ENCODE measurements at places on chromosomes 4 and X. TPM values are rescaled to one million over a fixed set of nuclear protein-coding genes. Genes with fewer than 3 reads are reported as not detected.

DNA sequence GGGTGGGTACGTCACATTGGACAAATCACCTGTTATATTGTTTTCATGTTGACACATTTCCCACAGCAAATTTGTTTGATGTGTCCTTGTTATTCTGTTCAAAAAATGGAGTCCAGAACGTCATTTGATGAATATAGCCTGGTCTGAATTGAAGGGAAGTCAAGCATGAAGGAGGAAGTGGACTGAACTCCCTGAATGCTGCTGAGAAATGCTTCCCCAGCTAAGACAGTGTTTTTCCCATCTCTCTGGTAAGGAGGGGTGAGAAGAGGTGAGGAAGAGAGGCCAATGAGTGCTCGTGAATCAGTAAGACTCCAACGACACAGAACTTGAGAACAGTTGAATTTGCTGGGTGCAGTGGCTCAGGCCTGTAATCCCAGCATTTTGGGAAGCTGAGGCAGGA is 127.4 kb downstream of the RBM47 start:
- no peak for DNase-seq

GRCh38 chrX:142637206-142637605 is 388.5 kb upstream of the SPANXN4 start:
- DNase-seq: no peak

DNA sequence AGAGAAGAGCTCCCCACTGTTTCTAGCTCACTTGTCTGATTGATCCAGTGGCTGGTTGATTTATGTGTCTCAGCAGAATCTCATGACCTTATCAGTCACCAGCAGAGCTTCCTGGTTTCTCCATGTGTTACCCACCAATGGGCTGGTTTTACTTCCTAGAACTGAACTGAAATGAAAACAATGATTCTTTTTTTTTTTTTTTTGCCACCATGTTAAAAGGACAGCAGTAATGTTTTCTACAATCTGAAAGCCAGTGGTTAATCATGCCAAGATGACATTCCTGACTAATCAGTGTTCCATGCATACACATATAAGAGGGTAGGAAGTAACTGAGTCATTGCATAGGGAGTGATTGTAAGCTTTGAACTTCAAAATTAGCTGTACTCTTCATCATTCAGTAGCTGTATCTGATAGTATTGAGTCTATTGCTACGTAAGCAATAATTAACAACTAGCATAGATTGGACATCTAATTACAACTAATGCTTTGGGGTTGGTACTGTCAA is 67.7 kb downstream of the SLC4A4 start:
- no peak for DNase-seq

DNA sequence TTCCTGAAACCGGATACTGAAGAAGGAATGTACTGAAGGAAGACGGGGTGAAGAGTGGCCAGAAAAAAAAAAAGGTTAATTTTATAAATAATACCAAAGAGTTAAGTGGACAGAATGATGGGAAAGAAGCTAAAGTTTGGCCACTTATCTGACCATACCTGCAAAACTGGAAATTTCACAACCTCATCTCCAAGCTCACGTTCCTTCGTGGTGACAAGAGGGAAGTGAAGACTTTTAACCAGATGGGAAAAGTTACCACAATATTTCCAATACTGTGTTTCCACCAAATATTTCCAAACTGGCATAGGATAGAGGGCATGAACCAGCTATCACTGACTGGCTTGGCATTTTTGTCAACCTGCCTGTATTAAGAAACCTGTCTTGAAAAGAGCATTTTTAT is 56.4 kb downstream of the MAML3 start:
- no peak for DNase-seq

DNA sequence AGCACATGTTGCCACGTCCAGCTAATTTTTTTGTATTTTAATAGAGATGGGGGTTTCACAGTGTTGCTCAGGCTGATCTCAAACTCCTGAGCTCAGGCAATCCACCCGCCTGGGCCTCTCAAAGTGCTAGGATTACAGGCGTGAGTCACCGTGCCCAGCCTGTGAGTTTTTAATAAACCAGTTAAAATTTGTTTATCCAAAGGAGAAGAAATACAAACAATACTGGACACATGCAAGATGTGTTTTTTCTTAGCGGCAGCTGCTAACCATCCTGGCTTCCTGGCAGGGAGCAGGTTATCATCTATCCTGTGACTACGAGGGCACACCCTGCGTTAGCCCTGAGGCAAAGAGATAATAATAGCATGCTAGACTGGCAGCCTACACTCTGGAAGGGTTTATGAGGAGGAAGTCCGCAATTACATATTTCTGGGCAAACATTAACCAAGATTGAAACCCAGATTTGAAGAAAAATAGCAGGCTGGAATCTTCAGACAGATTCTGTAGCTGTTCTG is 191.4 kb downstream of the SPRY1 start:
- peak; percentile 76 for DNase-seq

- DNase-seq: no peak
These were observed 80.0 kb downstream of the AREG start for GRCh38 chr4:74524985-74525384.

GRCh38 chrX:23851544-23851943 is 56.2 kb downstream of the APOO start:
- DNase-seq: no peak

DNA sequence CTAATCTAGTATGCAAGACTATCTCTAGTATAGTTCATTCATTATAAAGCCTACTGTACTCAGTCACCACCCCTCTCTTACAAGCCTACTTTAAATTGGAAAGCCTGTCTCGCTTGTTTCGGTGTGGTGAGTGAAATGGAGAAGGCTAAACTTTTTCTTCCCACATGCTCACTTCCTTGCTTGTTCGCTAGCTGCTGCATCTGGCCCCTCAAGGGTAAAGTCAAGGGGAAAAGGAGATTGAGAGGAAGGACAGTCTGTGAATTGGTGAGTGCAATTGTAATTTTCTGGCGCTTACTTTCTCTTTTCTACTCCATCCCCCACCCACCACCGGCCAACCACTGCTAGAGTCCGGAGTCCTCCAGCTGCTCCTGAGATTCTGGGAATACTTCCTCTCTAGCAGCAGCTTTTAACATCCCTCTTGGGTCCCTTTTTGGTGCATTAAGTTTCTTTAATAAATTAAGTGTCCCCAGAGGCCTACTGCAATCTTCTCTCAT is 12.1 kb upstream of the ARAP2 start:
- DNase-seq: no peak

- no peak for DNase-seq
These were observed 53.4 kb downstream of the WDR19 start for GRCh38 chr4:39235696-39236095.

GRCh38 chr4:139965789-139966188 is 188.2 kb downstream of the MAML3 start:
- DNase-seq: no peak

- no peak for DNase-seq
These were observed 1454.8 kb downstream of the RPA4 start for GRCh38 chrX:98338544-98338943.

GRCh38 chrX:119565107-119565663 is at the start of gene STEEP1:
TSS of gene STEEP1 (minus strand) at chrX:119565409. CDS start at chrX:119565355, 54 bp downstream.
- DNase-seq: peak; percentile 92

DNA sequence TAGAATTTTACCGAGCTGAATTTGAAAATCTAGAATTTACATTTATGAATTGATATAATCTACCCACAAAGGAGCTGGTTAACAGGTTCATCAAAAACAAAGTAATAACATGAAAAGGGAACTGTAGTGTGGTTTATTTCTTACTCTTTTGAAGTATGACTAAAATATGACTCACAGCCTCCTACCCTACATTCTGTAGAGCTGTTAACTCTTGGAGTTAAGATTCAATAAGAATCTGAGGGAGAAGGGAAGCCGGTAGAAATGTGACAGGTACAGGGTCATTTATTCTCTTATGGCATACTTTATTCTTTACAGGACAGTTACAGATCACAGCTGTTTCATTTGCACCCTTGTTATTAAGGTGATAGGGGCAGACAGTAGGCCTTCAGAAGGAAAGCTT is 132.2 kb upstream of the FAM47B start:
- DNase-seq: no peak

The TMPRSS11A gene
- not detected for total RNA-seq

The RHOXF1 gene
- 1.3 TPM for total RNA-seq

The GRK4 gene
- 4.8 TPM for total RNA-seq

The SSX4 gene
- total RNA-seq: not detected

The ADGRL3 gene
- 2.2 TPM for total RNA-seq

The FAM149A gene
- 17.8 TPM for total RNA-seq

The XIAP gene
- total RNA-seq: 52.4 TPM
